Heart left ventricle (tissue), 16 donors: ENCODE measurements at places on chromosomes 13 and 19. TPM values are rescaled to one million over a fixed set of nuclear protein-coding genes. Genes with fewer than 3 reads are reported as not detected.

- H3K27me3 ChIP-seq = no peaks in the 10 kb centered on the region
- H3K36me3 ChIP-seq = no peaks in the 10 kb centered on the region
- DNase-seq = no peak
- peaks cover 9% of the 10 kb centered on the region for H3K4me1 ChIP-seq
Measured at GRCh38 chr13:44142941-44143665, 230.5 kb upstream of the SERP2 start.

GRCh38 chr13:52925775-52926285 is 77.4 kb upstream of the PCDH8 start:
- DNase-seq = no peak
- H3K27me3 ChIP-seq = no peaks in the 10 kb centered on the region
- peaks cover 13% of the 10 kb centered on the region for H3K4me1 ChIP-seq
- H3K36me3 ChIP-seq = no peaks in the 10 kb centered on the region
- H3K27ac ChIP-seq = no peak overlapping the region

GRCh38 chr19:16076958-16077611 is 790 bp downstream of the TPM4 start:
- H3K4me1 ChIP-seq = peaks cover 38% of the 10 kb centered on the region
- peaks cover 3% of the 10 kb centered on the region for H3K36me3 ChIP-seq
- H3K27ac ChIP-seq = peak overlapping the region; percentile 100
- DNase-seq = peak; percentile 71

GRCh38 chr13:58488251-58488650 is 856.7 kb downstream of the PCDH17 start:
- DNase-seq = no peak
- H3K36me3 ChIP-seq = no peaks in the 10 kb centered on the region
- no peaks in the 10 kb centered on the region for H3K27me3 ChIP-seq
- no peak overlapping the region for H3K27ac ChIP-seq
- no peak overlapping the region for H3K4me3 ChIP-seq

Gene BCKDHA
- total RNA-seq = 33.8 TPM

GRCh38 chr13:47326061-47326460 is 429.2 kb upstream of the HTR2A start:
- H3K27me3 ChIP-seq = no peaks in the 10 kb centered on the region
- no peak overlapping the region for H3K27ac ChIP-seq
- no peak for DNase-seq
- no peak overlapping the region for H3K4me3 ChIP-seq
- no peaks in the 10 kb centered on the region for H3K4me1 ChIP-seq

Gene RPS19
- 800 TPM for total RNA-seq

Gene TBXA2R
- total RNA-seq = 2.9 TPM

Gene ZNF541
- 1.1 TPM for total RNA-seq

Gene PRODH2
- not detected for total RNA-seq

- H3K27me3 ChIP-seq = no peaks in the 10 kb centered on the region
- H3K36me3 ChIP-seq = no peaks in the 10 kb centered on the region
- H3K4me1 ChIP-seq = no peaks in the 10 kb centered on the region
- peak; percentile 80 for DNase-seq
- H3K4me3 ChIP-seq = no peak overlapping the region
Measured at GRCh38 chr19:35048911-35049411, 7.4 kb downstream of the HPN start.

DNA sequence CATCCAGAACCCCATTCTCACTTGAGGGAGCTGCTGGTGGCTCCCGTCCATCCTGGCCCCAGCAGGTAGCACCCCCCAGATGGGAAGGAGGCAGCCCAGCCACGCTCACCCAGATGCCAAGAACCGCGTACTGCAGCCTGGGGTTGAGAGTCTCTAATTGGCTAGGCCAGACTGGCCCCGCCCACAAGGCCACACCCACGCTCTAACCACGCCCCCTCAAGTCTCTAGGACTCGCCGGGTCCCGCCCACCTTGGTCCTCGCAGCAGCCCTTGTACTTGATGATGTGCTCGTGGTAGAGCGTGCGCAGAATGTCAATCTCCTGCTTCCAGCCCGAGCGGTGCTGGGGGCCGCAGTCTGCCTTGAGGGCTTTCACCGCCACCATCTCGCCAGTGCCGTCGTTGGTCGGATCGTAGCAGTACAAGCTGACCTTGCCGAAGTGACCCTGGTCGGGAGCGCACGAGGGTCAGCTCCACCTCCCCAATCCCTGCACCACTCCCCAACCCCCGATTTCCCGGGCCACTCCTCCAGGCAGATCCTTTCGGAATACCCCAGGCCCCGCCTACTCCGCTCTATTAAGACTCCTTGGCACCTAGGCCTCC is 14.5 kb upstream of the ICAM3 start:
- H3K27ac ChIP-seq = peak overlapping the region; percentile 67
- H3K4me1 ChIP-seq = no peaks in the 10 kb centered on the region
- H3K36me3 ChIP-seq = peaks cover 14% of the 10 kb centered on the region
- H3K27me3 ChIP-seq = no peaks in the 10 kb centered on the region
- H3K4me3 ChIP-seq = peak overlapping the region; percentile 38

DNA sequence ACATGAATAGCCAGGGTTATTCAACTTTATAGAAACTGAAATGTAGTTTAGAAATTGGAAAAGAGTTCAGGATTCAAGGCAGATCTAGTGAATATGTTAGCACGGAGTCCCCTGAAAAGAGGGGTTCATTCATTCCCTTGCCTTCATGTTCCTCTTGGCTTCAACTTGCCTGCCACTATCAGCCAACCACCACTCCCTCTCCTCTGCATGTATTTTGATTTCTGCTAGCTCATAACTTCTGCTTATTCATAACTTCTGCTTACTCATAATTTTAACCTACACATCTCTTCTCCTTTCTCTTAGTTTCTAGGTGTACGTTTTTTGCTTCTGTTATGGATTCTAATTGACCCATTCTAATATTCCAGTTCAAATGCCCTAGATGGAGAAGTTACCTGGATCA is 5.5 kb upstream of the SERTM1 start:
- no peak overlapping the region for H3K27ac ChIP-seq
- H3K4me3 ChIP-seq = no peak overlapping the region
- no peaks in the 10 kb centered on the region for H3K27me3 ChIP-seq
- H3K4me1 ChIP-seq = no peaks in the 10 kb centered on the region

DNA sequence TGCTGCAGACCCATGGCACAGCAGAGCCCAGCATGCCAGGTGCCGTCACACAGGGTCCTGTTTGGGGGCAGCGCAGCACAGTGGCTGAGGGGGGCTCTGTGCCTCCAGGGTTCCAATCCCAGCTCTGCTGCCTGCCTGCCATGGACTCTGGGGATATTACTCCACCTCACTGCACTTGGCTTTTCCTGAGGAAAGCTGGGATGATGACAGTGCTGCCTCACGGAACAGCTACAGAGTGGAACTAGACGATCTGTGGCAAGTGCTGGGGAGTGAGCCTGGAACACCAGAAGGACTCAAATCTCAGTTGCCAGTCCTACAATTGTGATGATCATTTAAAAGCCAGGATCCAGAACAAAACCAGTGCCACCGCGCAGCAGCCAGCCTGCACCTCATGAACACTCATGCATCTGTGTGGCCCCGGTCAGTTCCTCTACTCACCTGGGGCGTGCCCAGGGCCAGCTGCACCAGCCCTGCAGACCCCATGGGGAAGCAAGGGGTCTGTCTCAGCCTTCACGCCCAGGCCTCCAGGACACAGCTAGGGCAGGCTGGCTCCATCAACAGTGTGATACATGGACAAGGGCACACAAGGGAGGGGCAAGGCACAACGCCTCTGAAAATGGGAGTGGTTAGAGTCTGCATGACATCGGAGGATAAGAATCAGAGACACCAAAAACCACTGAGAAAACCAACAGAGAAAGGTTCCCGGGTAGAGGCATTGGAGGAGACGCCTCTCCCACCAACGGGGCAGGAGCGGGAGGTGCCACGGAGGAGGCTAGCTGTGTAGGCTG is 55.2 kb downstream of the ATP7B start:
- H3K4me3 ChIP-seq = no peak overlapping the region
- H3K27me3 ChIP-seq = no peaks in the 10 kb centered on the region
- no peak overlapping the region for H3K27ac ChIP-seq
- H3K4me1 ChIP-seq = no peaks in the 10 kb centered on the region

Gene ZNF555
- total RNA-seq = 8.4 TPM

GRCh38 chr13:84096216-84096615 is 213.9 kb upstream of the SLITRK1 start:
- no peak for DNase-seq
- H3K36me3 ChIP-seq = no peaks in the 10 kb centered on the region
- no peaks in the 10 kb centered on the region for H3K4me1 ChIP-seq
- no peak overlapping the region for H3K27ac ChIP-seq

GRCh38 chr19:35901854-35902661 is at the start of gene HCST:
HCST (plus strand) TSS chr19:35902529; CDS start chr19:35902594, 65 bp downstream.
- no peaks in the 10 kb centered on the region for H3K27me3 ChIP-seq
- no peak within 1 kb of the TSS for H3K27ac ChIP-seq
- H3K4me1 ChIP-seq = peaks cover 10% of the 10 kb centered on the region
- peaks cover 10% of the 10 kb centered on the region for H3K36me3 ChIP-seq

- H3K36me3 ChIP-seq = no peaks in the 10 kb centered on the region
- H3K4me1 ChIP-seq = peaks cover 11% of the 10 kb centered on the region
- H3K27ac ChIP-seq = no peak overlapping the region
- DNase-seq = no peak
- H3K27me3 ChIP-seq = no peaks in the 10 kb centered on the region
- H3K4me3 ChIP-seq = no peak overlapping the region
Measured at GRCh38 chr19:1161716-1162115, 12.4 kb downstream of the SBNO2 start.
